NCI-H2227 treated with DMSO at 0.1 percent for 48 hours (cell line): ENCODE measurements at places on chromosomes 2 and 18.

GRCh38 chr2:102708847-102709559, 52.8 kb upstream of the TMEM182 start:
- DNase-seq, result no peak

- DNase-seq, result no peak
Measured at GRCh38 chr2:208781166-208781565, 374.6 kb downstream of the PTH2R start.

DNA sequence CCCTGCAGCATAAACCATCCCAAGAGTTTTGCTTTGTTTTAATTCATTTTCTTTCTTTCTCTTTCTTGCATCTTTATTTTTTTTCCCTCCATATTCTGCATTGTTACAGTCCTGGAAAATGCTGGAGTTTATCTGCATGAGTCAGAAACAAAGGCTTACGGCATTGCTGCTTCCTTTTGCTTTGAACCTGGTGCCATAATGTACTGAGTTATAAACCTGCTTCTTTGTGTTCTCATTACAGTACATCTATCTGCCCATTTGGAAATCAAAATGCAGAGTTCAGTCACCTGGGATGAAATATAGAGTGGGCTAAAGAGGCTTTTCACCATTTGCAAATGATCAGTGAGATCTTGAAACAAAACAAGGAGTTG, 1009.2 kb upstream of the FANCL start:
- no peak for DNase-seq

- no peak for DNase-seq
Measured at GRCh38 chr18:57885931-57886330, 82.8 kb upstream of the ATP8B1 start.

DNA sequence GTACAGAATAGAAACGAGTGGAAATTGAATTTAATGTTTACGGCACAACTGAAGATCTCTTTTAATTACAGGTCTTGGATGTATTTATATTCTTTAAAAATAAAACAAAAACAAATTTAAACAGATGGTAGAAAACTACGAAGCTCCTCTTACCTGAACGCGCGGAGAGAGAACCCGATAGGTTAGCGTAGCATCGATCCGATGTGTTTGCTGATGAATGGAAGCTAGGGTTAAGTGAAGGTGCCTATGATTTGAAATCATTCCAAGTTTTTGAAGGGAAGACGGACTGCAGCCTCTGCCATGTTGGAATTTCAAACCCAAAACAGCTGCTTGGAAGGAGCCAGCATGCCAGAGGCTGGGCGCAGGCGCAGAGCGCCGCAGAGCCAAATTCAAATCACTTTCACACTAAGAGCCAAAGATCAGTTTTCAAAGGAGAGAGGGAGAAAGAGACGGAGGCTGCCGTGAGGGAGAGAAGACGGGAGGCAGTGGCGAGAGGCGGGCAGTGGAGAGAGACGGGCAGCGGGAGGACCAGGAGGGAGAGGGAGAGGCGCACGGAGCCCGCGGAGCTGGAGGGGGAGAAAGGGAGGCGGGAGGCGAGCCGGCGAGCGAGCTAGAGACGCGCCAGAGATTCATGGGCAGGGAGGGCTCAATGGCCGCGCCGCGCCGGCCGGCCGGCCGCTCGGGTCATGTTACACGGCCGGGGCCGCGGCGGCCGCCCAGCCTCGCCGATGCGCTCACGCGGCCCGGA, at the start of gene FIGN:
Gene FIGN (minus strand): TSS at position 324 of the 748 bp plus-strand sequence. CDS start 1,081 bp downstream, outside the sequence.
- peak; percentile 97 for DNase-seq

DNA sequence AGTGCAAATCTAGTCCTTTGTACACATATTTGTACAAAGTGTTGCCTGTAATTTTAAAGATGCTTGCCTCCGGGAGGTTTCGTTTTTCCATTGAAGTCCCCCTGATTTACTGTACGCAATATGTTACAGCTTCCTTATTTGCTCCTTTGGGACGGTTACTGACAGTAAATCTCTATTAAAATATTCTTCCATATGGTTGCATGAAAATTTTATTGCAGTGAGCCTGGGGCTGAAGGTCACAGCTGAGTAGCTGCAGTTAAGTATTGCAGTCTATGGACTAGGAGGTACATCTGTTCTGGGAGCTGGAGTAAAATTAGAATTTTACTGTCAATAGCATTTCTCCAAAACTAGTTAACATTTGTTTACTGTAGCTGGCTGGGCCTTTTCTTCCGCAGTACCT, 119.2 kb downstream of the ETAA1 start:
- no peak for DNase-seq

GRCh38 chr18:9796935-9797549, 88.7 kb upstream of the TXNDC2 start:
- DNase-seq, result peak; percentile 39

DNA sequence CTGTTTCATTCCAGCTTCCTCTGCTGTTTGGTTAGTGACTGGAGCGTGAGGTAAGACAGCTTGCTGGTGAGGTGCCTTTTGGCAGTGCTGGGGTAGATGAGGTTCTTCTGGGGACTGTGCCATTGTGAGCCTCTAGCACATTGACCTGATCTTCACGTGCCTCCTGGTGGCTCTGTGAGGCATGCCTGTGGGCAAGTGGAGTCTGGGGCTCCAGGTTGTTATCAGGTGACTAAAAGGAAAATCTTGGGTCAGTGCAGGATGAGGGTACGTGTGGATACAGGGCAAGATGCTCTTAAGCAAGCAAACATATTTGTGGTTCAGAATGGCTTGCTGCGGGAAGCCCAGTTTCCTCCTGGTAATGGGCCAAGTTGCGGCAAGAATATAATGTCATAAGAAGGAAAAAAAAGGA, 75.4 kb downstream of the FHOD3 start:
- no peak for DNase-seq

DNA sequence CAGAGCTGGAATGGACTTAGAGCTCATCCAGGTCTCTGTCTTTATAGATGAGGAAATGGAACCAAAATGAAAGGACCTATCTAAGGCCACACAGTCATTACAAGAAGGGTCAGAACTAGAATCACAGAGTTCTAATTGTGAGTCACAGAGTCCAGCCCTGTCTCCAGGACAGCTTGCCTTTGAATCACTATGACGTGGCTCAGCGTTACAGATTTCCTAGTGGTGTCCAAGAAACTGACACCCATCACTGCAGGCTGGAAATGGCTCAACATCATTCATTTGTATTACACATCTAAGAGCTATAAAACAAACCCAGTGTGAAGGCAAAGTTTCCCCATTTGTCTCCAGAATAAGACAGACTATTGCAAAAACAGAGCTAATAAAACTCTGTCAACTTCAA, 164.3 kb upstream of the SIX2 start:
- DNase-seq, result no peak

DNA sequence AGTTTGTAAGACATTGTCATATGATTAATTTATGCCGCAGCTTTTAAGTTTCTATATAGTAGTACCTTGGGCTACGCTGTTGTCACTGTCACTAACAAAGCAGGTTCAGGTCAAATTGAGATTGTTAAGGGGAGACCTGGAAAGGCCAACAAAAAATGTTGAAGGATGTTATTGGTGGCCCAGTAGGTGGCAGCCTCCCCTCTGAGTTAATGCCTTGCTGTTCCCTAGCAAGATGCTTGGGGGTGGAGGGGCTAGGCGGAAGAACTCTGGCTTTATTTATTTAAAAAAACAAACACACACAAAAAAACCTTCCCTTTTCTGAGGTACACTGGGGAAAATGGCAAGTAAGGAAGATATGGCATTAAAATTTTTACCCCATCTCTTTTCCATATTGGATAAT, 128.3 kb upstream of the ATP5MC3 start:
- DNase-seq, result peak; percentile 76

DNA sequence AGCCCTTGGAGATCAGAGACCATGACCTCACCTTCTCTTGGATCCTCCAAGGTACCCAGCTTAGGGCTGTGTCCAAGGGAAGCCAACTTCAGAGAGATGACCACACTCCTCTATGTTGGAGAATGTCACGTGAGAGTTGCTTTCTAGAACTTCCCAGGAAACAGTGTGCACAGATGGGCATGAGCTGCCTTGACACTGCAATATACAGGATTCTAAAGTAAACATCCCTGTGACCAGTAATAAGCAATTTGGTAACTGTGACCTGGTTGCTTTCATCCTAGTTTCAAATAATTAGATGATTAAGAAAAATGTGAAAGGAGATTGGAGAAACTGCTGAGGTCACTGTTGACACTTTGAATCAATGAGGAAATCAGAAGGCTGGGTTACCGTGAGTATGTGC, 181.1 kb upstream of the EPAS1 start:
- DNase-seq, result no peak

GRCh38 chr18:811182-811891, 705 bp downstream of the YES1 start:
- DNase-seq, result no peak

DNA sequence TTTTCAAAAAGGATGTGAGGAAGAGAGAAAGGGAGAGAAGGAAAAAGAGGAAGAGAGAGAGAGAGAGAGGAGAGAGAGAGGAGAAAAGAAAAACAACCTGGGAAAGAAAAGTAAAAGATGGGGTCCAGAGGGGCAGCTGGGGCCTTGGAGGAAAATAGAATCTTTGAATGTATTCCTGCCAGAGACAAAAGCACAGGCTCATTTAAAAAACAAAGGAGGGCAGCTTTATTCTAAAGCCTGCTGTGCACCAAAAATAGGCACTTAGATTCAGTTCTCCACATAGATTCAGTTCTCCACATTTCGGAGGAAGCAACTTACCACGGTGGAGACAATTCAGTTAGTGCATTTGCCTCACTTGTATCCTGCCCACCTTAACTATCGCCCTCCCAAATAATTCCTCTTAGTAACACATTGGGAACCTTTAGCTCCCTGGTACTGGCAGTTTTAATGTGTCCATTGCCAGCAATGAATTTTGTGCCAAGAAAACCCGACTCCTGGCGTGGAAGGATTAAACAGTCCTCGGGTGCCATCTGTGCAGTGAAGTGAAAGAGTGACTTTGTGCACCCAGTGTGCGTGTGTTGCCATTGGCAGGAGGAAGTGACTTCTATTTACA, 71.3 kb downstream of the DPP4 start:
- DNase-seq, result no peak

DNA sequence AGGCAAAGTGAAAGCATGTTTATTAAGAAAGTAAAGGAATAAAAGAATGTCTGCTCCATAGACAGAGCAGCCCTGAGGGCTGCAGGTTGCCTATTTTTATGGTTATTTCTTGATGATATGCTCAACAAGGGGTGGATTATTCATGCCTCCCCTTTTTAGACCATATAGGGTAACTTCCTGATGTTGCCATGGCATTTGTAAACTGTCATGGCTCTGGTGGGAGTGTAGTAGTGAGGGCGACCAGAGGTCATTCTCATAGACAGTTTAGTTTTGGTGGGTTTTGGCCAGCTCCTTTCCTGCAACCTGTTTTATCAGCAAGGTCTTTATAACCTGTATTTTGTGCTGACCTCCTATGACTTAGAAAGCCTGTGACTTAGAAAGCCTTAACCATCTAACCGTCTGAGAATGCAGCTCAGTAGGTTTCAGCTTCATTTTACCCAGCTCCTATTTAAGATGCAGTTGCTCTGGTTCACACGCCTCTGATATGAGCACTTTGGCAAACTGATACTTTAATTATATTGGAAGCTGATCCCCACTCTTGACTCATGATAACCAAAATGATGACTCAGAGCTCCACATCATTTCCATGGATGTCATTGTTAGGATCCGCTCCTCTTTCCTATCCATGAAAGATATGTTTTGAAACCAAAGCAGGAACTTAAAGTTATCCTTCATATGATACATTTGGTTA, 14.5 kb upstream of the ERMN start:
- DNase-seq, result no peak

- DNase-seq, result no peak
Measured at GRCh38 chr18:50231621-50232020, 34.7 kb downstream of the CFAP53 start.

DNA sequence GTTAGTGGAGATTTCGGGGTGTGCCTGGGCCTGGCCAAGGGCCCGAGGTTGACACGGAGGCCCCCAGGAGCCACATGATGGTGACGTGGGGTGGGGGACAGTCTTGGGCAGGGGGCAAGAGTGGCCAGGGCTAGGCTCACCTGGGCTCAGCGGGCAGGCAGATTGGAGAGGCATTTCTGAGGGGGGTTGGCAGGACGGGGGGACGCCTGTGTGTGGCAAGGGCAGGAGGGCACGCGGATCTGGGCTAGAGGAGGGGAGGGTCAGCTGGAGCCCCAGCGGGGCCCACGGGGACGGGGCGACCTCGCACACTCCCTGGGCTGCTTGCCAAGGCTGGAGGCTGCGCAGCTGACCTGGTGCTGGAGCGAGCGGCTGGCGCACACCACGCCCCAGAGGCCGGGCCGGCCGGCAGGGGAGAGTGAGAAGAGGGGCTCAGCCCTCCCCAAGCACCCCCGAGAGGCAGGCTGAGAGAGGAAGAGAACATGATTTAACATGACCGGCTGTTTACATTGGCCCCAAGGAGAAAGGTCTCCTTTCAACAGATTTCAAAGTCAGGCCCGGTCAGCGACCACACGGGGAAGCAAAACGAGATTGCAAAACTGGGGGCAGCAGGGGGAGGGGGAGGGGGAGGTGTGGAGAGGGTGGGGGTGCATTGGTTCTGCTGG, 38.0 kb upstream of the SNED1 start:
- DNase-seq, result peak; percentile 11

GRCh38 chr2:77005522-77005921, 516.7 kb downstream of the LRRTM4 start:
- no peak for DNase-seq

DNA sequence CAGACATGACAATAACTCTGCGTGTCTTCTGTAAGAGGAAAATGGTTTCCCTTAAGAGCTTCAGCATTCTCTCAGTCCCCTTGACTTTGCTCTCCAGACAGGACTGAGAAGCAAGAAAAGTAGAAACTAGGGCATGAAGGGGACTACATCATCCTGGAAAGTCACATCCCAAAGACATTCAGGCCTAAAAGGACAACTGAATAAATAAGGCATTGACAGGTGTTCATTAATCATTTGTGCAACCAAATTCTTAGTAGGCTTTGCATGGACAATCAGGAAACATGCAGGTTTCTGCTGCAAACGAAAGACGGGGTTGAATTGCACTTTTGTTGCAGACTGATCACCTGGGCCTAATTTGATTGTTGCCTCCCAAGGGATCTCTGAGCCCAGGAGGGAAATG, 1.2 kb upstream of the SGPP2 start:
- DNase-seq, result no peak

DNA sequence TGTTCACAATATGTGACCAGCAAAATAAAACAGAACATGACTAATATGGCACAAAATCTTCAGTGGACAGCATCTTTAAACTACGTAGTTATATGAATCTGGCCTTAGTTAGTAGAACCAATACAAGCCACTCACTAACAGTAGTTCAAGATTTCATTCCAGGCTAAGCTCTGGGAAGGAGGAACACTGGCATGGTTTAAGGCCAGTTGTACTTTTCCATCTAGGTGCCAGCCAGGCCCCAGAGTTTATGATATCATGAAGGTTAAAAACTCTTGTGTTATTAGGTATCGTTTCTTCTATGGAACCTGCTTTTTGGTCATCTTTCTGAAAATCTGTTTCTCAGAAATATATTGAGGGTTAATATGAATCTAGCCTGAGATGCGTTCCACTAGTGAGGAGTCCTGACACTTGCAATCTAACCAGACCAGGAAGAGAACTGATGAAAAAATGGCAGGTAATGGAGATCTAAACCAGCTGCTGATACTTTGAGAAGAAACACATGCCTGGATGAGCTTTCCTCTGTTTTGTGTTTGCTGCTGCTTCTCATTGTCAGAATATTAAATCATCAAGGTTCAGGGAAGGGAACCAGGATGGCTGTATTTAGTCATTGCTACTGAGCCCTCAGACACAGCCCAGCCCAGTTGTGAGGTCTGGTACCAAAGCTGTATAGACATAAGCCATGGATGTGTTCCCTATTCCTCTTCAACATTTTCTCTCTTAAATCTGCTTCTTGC, 182.8 kb upstream of the SETBP1 start:
- no peak for DNase-seq

GRCh38 chr18:44852818-44853217, 172.1 kb downstream of the SETBP1 start:
- DNase-seq, result no peak

GRCh38 chr2:98601532-98602132, 6.7 kb downstream of the COA5 start:
- peak; percentile 19 for DNase-seq
